ENCODE measurements at places on chromosomes 1 and 21.

GRCh38 chr1:207998691-207999090, 87.8 kb upstream of the CD34 start:
- DNase-seq: no peak

GRCh38 chr1:233738850-233739249, 124.9 kb downstream of the KCNK1 start:
- DNase-seq: no peak

DNA sequence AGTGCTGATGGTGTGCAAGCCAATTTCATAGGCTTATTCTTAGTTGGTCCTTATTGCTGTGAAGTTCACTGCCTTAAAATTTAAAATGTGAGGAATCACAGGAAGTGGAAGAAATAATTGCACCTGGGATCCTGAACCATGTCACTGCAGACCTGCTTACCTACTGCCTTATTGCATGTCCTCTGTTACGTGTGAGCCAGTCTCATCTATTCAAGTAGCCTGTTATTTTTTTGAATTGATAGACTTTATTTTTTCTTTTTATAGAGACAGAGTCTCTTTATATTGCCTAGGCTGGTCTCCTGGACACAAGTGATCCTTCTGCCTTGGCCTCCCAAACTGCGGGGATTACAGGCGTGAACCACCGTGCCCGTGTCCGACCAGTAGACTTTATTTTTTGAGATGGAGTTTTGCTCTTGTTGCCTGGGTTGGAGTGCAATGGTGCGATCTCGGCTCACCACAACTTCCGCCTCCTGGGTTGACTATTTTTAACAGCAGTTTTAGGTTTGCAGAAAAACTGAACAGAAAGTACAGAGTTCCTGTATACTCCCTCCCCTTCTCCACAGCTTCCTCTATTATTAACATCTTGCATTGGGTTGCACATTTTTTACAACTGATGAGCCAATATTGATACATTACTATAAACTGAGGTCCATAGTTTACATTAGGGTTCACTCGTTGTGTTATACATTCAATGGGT, 14.0 kb upstream of the DISC1 start:
- DNase-seq: peak; percentile 93

DNA sequence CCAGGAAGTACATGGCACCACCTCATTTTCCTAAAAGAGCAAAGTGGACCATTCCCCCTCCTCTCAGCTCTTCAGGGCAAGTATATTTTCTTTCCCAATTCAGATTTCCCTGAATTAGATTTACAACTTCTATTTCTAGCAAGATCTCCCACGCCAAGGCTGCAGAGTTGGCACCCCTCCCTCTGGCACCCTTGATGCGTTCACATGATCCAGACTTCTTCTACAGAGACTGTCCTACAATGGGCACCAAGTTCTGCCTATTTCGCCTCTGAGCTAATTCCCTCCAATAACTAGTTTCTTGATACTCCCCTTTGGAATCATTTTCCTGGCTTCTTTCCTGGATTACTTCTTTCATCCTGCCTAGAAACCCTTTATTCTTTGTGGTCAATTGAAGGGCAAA, 122.0 kb downstream of the CDC7 start:
- no peak for DNase-seq

- DNase-seq: no peak
These were observed 15.1 kb downstream of the THBS3 start for GRCh38 chr1:155192346-155193274.

DNA sequence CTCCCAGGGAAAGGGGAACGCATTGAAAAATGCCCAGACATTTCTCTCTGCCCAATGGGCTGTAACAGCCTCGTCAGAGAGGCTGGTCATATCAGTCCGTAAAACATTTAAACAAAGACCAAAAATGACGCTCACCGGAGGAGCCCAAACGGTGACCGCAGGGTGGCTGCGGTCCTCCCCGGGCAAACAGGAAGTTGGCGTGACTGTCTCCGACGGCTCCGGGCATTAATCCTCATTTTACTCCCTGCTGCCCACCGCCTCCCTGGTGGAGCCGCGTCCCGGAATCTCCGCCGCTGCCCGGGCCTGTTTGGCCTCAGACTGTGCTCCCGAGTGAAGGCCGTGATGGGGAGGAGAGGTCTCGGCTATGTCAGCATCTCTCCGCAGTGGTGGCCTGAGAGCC, 9.9 kb downstream of the PRDM16 start:
- DNase-seq: no peak

DNA sequence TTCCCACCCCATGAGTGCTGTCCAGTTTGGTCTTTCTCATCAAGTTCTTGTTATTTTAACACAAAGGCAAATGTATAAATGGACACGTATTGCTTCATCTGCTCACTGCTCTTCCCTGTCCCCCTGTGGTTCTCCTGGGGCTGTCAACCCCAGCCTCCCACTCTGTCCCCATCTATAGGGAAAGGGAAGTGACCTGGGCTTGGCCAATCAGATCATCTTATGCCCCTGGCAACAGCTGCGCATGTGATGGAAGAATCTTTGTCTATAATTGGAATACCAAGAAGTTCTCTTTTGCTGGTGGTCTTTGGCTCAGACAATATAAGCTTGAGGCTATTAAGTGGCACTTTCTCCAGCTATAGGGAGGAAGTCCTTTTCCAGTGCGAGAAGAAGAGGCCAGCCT, 4.7 kb upstream of the CCSAP start:
- DNase-seq: peak; percentile 65

DNA sequence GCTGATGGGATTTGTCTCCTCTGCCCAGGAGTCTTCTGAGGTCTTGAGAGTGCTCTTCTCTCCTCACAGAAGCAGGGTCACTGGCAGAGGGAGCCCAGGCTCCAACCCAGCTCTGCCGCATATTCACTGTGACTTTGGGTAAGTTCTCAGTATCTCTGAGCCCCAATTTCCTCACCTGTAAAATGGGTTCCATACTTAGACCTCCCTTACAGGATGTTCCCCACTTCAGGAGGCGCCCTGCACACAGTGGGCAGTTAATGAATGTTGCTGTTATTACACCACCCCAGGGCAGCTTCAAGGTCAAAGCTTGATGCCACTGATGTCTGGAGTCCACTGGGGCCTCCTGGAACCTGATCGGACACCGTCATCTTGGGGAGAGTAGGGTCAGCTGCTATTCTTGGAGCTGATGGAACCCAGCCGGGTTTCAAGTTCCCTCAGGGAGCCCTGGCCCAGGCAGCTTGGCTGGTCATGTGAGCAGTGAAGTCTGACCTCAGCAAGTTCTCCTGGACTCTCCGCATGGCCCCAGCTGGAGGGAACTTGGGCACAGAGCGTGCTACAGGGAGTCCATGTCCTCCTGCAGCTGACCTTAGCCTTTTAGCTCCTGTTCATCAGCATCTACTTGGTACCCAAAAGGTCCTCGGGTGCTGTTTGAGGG, 21.8 kb downstream of the COA7 start:
- peak; percentile 53 for DNase-seq

- no peak for DNase-seq
These were observed 5.0 kb upstream of the CLCNKB start for GRCh38 chr1:16038620-16038912.

- no peak for DNase-seq
These were observed 24.4 kb downstream of the ALG14 start for GRCh38 chr1:95048317-95048716.

DNA sequence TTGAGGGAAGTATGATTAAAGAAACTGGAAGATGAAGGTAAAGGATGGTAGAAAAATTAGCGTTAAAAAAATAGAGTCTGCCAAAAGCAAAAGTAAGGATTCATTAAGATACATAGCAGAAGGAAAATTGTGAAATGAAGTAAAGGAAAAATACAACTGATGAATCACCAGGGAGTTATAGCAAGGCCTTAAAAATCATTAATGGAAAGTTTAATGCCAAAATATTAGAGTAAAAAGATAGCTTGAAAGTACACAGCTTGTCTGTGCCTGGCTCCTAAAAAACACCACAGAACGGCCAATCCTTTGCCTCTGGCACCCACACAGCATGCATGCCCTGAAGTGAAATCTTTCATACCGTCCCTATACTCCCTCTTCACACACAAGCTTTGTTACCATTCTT, 66.9 kb upstream of the APOBEC4 start:
- no peak for DNase-seq

DNA sequence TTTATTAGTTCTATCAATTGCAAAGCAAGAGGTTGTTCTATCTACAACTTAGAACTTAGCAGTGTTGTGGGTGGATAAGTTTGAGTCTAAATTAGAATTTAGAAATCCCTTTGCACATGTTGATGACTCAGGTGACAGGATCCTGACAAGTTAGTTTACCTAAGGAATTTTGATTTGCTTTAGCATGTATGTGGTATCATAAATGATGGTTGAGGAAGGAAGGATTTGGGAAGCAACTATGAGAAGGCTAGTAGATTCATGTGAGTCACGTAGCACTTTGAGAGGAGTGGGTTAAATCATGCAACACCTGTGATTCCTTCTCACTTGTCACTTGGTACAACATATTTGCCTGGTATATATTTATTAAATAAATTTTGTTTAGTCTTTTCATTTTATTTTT, 223.7 kb upstream of the USP25 start:
- DNase-seq: no peak

DNA sequence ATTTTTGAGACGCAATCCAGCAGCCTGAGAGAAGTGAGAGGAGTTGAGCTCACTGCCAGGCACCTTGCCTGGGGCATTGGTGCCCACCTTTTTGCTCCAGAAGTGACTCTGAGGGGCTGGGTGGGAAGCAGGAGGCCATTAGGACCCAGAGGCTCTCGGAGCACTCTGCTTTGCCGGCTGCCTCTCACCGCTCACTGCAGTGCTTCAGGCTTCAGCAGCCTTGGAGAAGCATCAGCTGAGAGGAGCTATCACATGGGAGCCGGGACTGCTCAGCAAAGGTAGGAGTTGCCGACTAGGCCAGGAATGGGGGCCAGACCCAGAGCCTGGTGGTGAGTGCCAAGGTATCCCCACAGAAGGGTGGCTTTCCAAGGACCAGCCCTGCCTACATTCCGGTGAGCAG, at the start of gene GPR61:
Gene GPR61, plus strand, starts transcription at position 197 of the 400 bp plus-strand sequence. CDS start 3,151 bp downstream, outside the sequence.
- no peak for DNase-seq

GRCh38 chr1:205523891-205524793, 19.7 kb downstream of the CDK18 start:
- peak; percentile 73 for DNase-seq

DNA sequence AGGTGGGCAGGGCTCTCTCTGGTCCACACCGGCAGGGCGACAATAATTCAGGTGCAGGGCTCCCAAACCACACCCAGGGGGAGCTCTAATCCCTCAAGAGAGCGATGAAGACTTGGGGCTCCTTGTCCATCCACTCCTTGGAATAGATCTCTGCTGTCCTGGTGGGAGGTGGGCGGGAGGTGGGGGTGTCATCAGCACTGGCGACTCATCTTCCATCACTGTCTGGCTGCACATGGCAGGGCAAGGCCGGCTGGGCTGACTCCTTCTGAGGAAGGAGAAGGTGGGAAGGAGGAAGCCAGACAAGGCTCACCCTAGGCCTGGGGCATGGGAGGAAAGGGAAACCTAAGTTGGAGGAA, 29.3 kb downstream of the TNNT2 start:
- DNase-seq: peak; percentile 53

DNA sequence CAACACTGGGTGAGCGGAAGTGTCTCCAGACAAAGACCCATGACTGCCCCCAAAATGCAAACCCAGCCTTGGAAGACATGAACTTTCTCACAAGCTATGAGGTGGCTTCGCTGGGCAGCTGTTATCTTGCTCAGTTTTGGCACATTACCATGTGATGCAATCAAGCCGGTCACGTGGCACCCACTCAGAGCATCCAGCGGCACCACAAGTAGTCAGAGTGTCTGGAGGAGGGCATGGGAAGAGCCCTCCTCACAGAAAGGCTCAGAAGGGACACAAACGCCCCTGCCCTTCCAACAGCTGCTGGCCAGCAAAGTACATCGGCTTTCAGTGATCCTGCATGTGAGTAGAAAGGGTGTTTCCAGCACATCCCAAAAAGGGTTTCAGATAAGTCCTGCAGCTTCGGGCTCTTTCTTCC, 145.5 kb upstream of the IRF2BP2 start:
- peak; percentile 81 for DNase-seq

DNA sequence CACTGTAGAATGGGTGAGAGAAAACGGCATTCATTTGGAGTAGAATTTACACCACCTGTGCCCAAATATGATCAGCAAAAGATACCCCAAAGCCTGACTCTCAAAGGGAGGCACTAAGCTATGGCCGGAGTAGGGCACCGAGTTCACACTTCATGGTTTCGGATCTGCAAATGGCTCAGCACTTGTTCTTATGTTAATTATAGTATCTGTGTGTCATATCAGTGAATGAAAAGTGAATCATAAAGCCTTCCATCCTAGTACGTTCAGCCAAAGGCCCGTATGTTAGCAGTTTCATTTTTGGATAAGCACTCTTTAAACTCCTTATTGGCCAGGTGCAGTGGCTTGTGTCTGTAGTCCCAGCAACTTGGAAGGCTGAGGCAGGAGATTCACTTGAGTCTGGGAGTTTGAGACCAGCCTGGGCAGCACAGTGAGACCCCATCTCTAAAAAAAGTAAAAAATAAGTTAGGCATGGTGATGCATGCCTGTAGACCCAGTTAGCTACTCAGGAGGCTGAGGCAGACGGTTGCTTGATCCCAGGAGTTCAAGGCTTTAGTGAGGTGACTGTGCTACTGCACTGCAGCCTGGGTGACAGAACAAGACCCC, 4.9 kb upstream of the CORT start:
- DNase-seq: no peak

DNA sequence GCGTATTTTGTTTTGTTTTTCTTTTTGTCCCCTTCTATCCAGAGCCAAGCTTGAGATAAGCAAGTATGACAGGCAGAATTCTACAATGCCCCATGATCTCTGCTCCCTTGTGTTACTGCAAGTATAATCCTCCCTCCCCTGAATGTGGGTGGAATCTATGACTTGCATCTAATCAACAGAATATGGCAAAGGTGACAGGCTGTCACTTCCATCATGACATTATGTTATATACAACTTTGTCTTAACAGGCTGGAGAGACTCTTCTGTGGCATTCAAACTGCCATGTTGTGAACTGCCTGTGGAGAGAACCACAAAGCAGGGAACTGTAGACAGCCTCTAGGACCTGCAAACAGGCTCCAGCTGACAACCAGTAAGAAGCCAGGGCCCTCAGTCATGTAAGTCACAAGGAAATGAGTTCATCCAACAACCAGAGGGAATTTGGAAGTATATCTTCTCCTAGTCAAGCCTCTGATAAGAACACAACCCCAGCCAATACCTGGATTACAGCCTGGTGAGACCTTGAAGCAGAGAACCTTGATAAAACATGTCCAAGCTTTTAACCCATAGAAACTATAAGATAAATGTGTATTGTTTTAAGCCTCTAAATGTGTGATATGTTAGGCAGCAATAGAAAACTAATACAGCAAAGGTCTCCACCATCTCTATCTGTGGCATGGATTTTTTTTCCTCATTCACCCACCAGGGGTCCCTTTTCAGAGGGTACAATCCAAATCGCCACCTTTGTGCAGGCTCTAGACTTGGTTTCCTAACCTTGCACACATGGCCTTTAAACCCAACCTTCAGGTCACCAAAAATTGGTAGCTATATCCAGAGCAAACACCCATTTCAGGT, 5.7 kb upstream of the C1orf162 start:
- peak; percentile 60 for DNase-seq

- DNase-seq: no peak
These were observed 6.4 kb downstream of the SZT2 start for GRCh38 chr1:43396059-43396458.

- DNase-seq: no peak
These were observed 51.2 kb upstream of the DNAJC6 start for GRCh38 chr1:65258106-65258505.

- DNase-seq: no peak
These were observed 43.6 kb upstream of the A3GALT2 start for GRCh38 chr1:33364565-33364918.

All from inflammatory macrophage treated with lipopolysaccharide for 4 hours (primary cell).